Fibroblast of skin of abdomen (primary cell): ENCODE measurements at places on chromosomes 12 and 14.

GRCh38 chr12:43291516-43291915, 260.5 kb downstream of the ADAMTS20 start:
- DNase-seq, result peak; percentile 59

DNA sequence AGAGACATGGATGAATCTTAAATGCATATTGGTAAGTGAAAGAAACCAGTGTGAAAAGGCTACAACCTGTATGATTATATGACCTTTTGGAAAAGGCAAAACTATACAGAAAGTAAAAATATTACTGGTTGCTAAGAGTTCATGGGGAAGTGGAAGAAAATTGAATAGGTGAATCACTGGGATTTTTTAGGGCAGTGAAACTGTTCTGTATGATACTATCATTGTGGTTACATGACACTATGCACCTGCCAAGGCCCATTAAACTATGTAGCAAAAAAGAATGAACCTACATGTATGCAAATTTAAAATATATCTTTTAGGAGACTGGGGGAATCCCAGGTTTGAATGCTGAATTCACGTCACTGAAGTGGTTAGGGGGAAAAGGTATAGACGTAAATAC, 12.6 kb upstream of the OR8S1 start:
- DNase-seq, result no peak

- DNase-seq, result peak; percentile 63
Observed at GRCh38 chr14:41749429-41749828, 142.8 kb downstream of the LRFN5 start.

GRCh38 chr12:99029511-99030271, 384.6 kb downstream of the APAF1 start:
- no peak for DNase-seq

DNA sequence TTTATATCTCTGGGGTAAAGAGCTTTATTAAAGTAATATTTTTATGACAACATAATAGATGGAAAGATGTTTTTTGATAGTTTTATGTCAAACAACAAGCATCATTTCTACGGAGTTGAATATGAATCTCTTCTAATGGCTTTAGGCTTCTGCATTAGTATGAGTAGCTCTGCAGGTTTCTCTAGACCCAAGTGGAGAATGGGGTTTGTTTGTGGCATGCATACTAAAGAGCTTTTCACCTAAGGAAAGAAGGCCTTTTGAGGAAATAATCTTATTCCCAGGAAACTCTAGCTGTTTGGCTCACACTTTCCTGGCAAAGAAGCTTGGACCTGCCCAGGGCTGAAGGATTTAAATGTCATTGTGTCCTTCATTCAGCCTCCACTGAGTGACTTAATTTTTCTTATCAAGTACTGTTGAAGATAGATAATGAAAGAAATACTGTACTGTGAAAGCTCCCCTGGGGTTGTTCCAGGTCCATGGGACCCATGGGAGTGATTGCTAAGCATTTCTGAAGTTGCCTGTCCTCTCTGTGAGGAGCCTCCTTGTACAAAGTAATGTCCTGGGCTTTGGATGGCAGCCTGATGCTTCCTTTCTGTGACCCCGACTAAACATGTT, 469.3 kb downstream of the LRIG3 start:
- DNase-seq, result no peak

DNA sequence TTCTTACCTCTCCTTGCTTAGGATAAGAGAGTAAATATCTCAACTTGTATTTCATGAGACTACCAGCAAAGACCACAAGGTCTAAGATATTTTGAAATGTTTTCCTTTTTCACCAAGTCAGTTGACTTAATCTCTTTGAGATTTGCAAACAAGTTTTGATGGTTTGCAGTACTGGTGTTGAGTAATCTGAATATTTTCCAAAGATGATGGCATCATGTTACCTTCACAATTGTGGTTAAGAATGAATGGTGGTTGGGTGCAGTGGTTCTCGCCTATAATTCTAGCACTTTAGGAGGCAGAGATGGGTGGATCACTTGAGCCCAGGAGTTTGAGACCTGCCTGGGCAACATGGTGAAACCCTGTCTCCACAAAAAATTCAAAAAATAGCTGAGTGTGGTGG, 225.7 kb downstream of the TMTC2 start:
- peak; percentile 33 for DNase-seq

DNA sequence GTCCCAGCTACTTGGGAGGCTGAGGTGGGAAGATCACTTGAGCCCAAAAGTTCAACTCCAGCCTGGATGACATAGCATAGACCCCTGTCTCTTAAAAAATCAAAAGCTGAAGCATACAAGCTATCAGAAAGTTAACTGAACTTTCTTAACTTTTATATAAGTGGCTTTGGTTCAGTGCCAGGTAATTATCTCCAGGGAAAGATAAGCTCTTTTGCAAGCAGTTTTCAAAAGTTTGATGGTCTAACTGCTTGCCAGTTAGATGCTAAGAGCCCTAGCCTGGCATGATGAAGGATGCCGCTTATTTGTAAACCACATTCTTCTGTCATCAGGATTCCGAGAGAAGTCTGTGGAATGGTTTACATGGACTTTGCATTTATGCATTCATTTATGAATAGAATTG, 409.1 kb downstream of the AEBP2 start:
- no peak for DNase-seq

- DNase-seq, result no peak
Observed at GRCh38 chr14:74207943-74208342, 31.3 kb upstream of the VSX2 start.

DNA sequence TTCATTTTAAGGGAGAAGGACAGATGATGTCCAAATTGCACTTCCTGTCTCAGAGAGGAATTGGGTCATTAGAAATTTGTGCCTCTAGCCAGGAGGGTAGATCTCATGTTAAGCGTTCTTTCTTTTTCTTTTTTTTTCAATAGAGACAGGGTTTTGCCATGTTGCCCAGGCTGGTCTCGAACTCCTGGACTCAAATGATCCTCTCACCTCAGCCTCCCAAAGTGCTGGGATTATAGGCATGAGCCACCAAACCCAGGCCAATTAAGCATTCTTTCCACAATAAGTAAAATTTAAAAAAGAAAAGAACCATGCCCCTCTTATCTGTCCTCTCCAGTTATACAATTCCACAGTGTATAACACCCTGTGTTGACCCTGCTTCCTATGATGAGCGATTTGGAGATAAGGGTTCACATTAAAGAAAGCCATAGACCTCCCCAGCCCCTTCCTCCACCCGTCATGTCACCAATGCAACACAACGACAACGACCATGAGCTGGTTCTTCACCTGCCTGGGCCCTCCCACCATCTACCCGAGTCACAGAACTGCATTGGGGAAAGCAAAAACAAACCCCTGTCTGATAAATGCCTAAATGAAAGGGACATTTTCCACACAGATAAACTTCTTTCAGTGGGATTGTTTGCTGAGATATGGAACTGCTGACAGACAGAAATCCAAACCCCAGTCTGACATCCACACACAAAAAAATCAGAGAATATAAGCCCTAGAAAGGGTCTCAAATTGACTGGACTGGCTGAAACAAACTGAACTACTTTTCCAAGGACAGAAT, 37.3 kb downstream of the SSH1 start:
- DNase-seq, result no peak

DNA sequence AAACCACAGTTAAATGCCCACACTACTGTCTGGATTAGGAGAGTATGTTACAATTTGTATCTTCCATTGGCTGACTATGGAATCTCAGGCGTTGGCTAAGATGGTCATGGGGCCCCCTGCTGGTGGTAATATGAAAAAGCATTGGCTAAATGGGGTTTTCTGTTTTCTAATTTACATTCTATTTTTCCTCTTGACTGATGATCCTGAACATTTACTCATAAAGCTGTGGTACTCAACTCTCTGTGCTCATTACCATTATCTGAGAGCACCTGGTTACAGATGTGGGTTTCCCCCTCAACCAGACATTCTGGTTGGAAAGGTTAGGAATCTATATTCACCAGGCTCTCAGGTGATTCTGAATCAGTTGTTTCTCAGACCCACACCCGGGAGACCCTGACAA, 64.8 kb downstream of the WSCD2 start:
- DNase-seq, result peak; percentile 5

GRCh38 chr14:102212356-102212755, 72.7 kb downstream of the WDR20 start:
- no peak for DNase-seq

DNA sequence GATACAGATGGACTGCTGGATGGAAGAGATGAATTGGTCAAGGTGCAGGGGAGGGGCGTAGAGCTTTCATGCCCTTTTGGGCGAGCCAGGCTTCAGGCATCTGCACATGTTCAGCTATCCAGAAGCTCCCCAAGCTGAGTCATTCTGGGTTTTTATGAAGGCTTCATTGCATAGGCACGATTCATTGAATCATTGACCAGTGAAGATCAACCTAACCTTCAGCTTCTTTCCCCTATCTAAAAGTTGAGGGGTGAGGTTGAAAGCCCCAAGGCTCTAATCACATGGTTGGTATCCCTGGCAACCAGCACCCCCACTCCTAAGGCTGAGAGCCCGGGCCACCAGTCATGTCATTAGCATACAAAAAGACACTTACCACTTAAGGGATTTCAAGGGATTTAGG, 36.3 kb downstream of the RPS29 start:
- DNase-seq, result peak; percentile 25

DNA sequence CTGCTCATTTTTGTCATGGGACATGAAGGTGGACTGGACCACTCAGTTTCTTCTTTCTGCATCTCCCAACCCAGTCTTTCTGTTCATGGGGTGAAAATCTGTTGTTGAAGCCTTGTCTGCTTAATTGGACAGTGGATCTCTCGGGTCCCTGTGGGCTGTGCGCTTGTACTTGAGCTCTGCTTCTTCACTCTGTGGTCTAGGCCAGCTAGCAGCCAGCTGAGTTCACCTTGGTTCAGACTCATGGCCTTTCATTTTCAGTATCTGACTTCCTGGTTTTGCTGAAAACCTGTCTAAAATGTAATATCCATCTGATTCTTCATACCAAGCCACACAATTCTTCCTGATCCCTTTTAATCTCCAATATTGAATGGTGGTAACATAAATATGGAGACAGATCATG, 117.2 kb downstream of the LRRK2 start:
- no peak for DNase-seq

DNA sequence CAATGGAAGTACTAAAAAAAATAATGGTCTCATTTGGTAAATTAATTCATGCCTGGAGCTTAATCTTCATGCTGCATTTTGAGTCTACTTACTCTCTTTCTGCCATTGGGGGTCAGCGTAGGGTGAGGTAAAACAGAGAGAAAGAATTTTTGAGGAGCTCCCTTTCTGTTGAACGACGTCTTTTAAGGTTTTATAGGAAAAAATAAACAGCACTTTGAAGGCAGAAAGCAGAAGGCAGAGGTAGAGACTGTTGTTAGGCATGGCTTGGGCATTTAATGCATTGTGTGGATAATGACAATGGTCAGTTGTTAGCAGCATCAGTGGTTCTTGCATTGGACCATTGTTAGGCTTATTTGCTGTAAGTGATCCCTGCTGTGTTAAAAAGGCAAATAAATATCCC, 557.2 kb upstream of the STXBP6 start:
- DNase-seq, result no peak
